H1 (cell line): ENCODE measurements at places on chromosomes 1 and 21. TPM values are rescaled to one million over a fixed set of nuclear protein-coding genes. Genes with fewer than 3 reads are reported as not detected.

Gene CDK18
- total RNA-seq = 40.9 and 44.0 TPM in 2 replicates

- peaks cover 11% of the 10 kb centered on the region; the same call in 1 of the 2 replicates for H3K4me1 ChIP-seq
- peaks cover 83% of the 10 kb centered on the region for H3K27me3 ChIP-seq
- H3K27ac ChIP-seq = no peak overlapping the region
- peak; percentile 58 for DNase-seq
Observed at GRCh38 chr1:47432071-47433036, 5.5 kb upstream of the FOXD2 start.

Gene DEPDC1
- 36.7 and 46.5 TPM in 2 replicates for total RNA-seq

GRCh38 chr1:192983349-192983980 is 75.7 kb downstream of the UCHL5 start:
- no peaks in the 10 kb centered on the region for H3K4me1 ChIP-seq
- no peaks in the 10 kb centered on the region for H3K36me3 ChIP-seq
- no peak for DNase-seq
- H3K4me3 ChIP-seq = no peak overlapping the region
- no peak overlapping the region for H3K27ac ChIP-seq

Gene DENND2D
- total RNA-seq = 0.57 and 0.58 TPM in 2 replicates

GRCh38 chr1:41890825-41891198 is 27.9 kb downstream of the HIVEP3 start:
- H3K27me3 ChIP-seq = no peaks in the 10 kb centered on the region
- DNase-seq = no peak
- no peak overlapping the region for H3K27ac ChIP-seq
- H3K36me3 ChIP-seq = no peaks in the 10 kb centered on the region
- no peak overlapping the region for H3K4me3 ChIP-seq

Gene CFAP45
- total RNA-seq = not detected in 2 replicates

DNA sequence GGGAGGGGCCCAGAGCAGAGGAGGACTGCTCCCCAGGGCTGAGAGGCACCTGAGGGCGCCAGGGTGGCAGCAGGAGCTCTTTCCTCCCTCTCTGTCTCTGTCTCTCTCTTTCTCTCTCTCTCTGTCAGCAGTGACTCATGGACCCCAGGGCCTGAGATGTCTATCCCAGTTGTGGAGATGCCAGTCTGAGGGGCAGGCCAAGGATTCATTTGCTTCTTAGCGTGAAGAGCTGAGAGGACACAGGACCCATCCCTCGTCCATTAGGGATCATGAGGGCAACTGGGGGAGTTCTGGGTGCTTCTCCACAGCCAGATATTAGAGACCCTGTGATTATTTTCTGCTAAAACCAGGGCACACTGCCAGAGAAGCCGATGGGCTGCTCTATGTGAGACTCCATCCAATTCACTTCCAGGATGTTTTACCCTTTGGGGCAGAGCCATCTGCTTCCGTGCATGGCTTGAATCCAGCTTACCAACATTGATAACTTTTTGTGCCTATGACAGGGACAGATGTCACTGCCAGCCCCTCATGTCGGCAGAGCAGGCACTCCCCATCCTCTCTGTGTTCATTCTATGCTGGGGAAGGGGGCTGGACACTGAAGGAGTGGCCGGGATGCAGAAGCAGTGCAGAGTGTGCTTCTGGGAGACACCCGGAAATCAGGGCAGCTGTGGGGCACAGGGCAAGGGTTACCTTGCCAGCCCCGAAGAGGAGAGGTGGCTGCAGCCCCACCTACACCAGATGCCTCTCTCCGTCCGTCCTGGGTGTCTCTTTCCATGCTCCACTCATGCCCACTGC is 4.1 kb upstream of the PCBP3 start:
- H3K4me3 ChIP-seq = no peak overlapping the region
- peaks cover 16% of the 10 kb centered on the region for H3K27me3 ChIP-seq
- no peaks in the 10 kb centered on the region for H3K36me3 ChIP-seq
- DNase-seq = no peak

Gene ATXN7L2
- total RNA-seq = 9.3 and 9.8 TPM in 2 replicates

- H3K36me3 ChIP-seq = no peaks in the 10 kb centered on the region
- no peak for DNase-seq
- no peak overlapping the region for H3K27ac ChIP-seq
- H3K27me3 ChIP-seq = no peaks in the 10 kb centered on the region
- H3K4me1 ChIP-seq = no peaks in the 10 kb centered on the region
- no peak overlapping the region for H3K4me3 ChIP-seq
Observed at GRCh38 chr1:24693827-24694379, 50.8 kb downstream of the SRRM1 start.

Gene ACBD6
- total RNA-seq = 52.0 and 58.0 TPM in 2 replicates

- no peaks in the 10 kb centered on the region for H3K27me3 ChIP-seq
- H3K4me1 ChIP-seq = no peaks in the 10 kb centered on the region; the same call in 1 of the 2 replicates
- no peak for DNase-seq
- H3K36me3 ChIP-seq = peaks cover 34% of the 10 kb centered on the region
- no peak overlapping the region for H3K4me3 ChIP-seq
- no peak overlapping the region for H3K27ac ChIP-seq
Observed at GRCh38 chr1:145990249-145990855, 6.0 kb downstream of the TXNIP start.

Gene LCE1C
- total RNA-seq = not detected in 2 replicates

Gene SAMD11
- 0.25 and 0.30 TPM in 2 replicates for total RNA-seq

DNA sequence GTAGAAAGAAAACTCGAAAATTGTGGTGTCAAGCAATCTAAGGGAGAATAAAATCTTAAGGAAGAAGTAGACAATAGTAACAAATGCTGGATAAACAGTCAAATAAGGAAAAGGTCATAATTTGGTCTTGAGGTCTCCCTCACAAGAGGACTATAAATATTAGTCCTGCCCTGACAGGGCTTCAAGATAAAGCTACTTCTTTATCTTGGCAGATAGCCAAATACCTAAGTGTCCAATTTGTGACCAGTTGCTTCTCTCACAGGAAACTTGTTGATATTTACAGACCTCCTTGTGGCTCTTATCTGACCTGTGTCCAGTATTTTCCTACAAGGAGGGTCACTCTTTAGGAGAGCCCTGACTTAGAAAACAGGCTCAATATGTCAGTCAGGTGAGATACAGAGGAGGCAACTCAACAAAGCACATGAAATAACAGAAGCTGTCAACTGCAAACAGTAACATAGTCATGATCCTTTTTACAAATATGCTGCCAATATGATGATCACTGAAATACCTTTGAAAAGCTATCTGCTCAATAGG is 88.8 kb downstream of the TNNI3K start:
- DNase-seq = no peak
- no peaks in the 10 kb centered on the region for H3K4me1 ChIP-seq
- no peaks in the 10 kb centered on the region for H3K27me3 ChIP-seq
- H3K36me3 ChIP-seq = no peaks in the 10 kb centered on the region

- DNase-seq = no peak
- no peak overlapping the region for H3K27ac ChIP-seq
- no peaks in the 10 kb centered on the region for H3K36me3 ChIP-seq
- H3K27me3 ChIP-seq = peaks cover 12% of the 10 kb centered on the region
- no peaks in the 10 kb centered on the region for H3K4me1 ChIP-seq
- H3K4me3 ChIP-seq = no peak overlapping the region
Observed at GRCh38 chr21:34871026-34871908, 177.8 kb downstream of the RUNX1 start.

Gene CELA2A
- total RNA-seq = not detected in 2 replicates

- no peak overlapping the region for H3K27ac ChIP-seq
- no peaks in the 10 kb centered on the region for H3K27me3 ChIP-seq
- H3K36me3 ChIP-seq = no peaks in the 10 kb centered on the region
- DNase-seq = no peak
- peaks cover 23% of the 10 kb centered on the region for H3K4me1 ChIP-seq
- H3K4me3 ChIP-seq = no peak overlapping the region
Observed at GRCh38 chr1:27599605-27600497, 4.1 kb downstream of the AHDC1 start.

Gene ANP32E
- 114 and 123 TPM in 2 replicates for total RNA-seq

Gene TGFB2
- 0.84 and 1.5 TPM in 2 replicates for total RNA-seq

- no peak overlapping the region for H3K4me3 ChIP-seq
- DNase-seq = no peak
- H3K36me3 ChIP-seq = no peaks in the 10 kb centered on the region
- no peak overlapping the region for H3K27ac ChIP-seq
- H3K4me1 ChIP-seq = peaks cover 8% of the 10 kb centered on the region; the same call in 1 of the 2 replicates
- H3K27me3 ChIP-seq = no peaks in the 10 kb centered on the region
Observed at GRCh38 chr1:8706995-8707396, 110.4 kb downstream of the RERE start.

DNA sequence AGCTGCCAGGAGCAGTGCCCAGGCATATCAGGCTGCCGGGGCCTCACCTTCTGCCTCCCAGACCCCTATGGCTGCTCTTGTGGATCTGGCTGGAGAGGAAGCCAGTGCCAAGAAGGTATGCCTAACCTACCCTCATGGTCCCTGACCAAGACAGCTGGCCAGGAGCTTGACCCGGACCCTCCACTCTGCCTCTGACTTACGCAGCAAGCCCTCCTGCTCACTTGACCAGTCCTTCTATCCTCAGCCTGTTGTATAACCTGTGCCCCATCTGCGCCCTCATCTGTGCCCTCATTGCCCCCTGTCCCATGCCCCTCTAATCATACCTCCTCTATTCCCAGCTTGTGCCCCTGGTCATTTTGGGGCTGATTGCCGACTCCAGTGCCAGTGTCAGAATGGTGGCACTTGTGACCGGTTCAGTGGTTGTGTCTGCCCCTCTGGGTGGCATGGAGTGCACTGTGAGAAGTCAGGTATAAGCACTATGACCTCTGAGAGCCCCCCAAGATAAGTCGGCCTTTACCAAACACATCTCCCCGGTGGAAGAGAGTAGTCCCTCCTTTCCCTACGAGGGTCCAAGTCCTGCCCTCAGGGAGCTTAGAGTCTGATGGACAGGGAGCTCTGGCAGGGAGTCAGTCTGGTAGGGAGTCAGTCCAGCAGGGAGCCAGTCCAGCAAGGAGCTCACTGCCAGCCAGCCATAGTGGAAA is 6.8 kb downstream of the TIE1 start:
- no peaks in the 10 kb centered on the region for H3K4me1 ChIP-seq
- no peaks in the 10 kb centered on the region for H3K36me3 ChIP-seq
- no peak overlapping the region for H3K4me3 ChIP-seq
- no peaks in the 10 kb centered on the region for H3K27me3 ChIP-seq
- DNase-seq = no peak

DNA sequence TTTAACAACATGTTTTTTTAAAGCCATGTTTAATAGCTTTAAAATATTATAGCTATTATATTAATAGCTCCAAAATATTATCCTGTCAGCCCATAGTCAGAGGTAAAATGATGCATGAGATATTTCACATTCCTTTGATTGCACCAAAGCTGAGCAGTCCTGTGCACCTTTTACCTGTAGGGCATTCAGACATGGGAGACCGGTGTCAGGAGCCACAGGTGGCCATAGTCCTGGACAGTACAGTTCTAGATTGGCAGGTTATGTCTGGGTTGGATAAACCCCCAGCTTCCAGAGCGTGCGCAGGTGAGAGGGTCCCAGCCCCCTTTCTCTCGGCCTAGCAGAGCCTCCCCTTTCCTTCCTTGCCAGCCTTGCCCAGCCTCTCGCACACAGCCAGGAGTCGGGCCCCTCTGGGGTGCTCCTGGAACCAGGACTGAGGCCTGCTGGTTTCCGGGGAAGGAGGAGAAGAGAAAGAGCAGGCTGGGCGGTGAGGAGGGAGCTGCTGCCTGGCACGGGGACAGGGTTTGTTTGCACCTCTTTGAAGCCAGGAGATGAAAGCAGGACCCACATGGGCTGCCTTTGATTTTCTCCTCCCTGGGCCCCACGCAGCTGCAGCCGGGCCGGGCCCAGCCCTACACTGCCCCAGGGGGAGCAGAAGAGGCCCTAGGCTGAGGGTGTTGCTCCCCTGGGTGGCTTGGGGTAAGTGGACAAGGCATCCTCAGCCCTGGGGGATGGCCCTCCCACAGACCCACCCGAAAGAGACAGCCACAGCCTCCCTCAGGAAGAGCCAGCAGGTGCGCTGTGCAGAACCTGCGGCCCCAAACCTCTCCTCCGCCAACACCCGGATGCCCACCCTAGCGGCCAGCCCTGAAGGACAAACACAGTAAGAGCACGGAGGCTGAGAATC is 75.2 kb upstream of the TARDBP start:
- H3K27ac ChIP-seq = no peak overlapping the region
- no peaks in the 10 kb centered on the region for H3K27me3 ChIP-seq
- DNase-seq = no peak
- H3K4me3 ChIP-seq = no peak overlapping the region

Gene UBE2J2
- 67.2 and 67.9 TPM in 2 replicates for total RNA-seq

DNA sequence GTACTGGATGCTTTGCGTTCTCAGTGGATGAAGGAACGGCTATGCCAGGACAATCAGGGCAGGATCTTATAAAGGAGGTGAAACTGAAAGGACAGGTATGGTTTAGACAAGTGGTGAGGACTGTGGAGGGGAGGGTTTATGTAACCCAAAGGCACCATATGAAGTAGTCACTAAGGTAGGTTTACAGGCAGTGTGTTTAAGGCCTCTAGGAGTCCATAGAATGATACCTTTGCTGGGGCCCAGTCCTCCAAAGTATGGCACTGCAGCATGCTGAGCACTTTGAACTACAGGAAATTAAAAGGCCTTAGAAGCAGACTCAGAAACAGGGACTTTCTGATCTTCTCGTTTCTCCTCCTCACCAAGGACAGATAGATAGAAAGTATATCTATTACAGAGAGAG is 304.7 kb upstream of the USP25 start:
- H3K4me3 ChIP-seq = no peak overlapping the region
- no peak for DNase-seq
- H3K36me3 ChIP-seq = no peaks in the 10 kb centered on the region
- no peak overlapping the region for H3K27ac ChIP-seq

Gene S1PR1
- total RNA-seq = 3.1 and 3.5 TPM in 2 replicates

- no peaks in the 10 kb centered on the region for H3K36me3 ChIP-seq
- peaks cover 8% of the 10 kb centered on the region for H3K4me1 ChIP-seq
- DNase-seq = no peak
- H3K4me3 ChIP-seq = no peak overlapping the region
Observed at GRCh38 chr1:241396747-241397681, 40.0 kb upstream of the RGS7 start.

DNA sequence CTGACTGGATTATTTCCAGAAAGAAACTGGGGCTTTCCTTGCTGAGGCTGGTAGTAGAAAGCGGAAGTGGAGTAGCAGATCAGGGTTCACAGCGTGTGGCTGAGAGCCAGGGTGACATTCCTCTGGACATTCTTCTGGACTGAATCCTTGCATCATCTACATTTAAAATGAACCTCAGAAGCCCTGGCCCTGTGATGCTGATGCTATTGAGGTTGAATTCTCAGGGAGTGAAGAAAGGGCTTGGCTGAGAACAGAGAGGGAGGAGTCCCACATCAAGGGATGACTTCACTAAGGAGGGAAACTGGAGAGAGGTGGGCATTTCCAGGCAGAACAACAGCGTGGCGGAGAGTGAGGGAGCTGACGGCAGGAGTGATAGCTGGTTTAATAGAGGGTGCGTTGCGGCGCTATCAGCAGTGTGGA is 102.3 kb upstream of the LMO4 start:
- H3K4me1 ChIP-seq = peaks cover 2% of the 10 kb centered on the region
- peak; percentile 27 for DNase-seq
- H3K27ac ChIP-seq = 0 out of 2 replicates have a peak overlapping the region, but pooled peaks have one; percentile 3
- H3K36me3 ChIP-seq = no peaks in the 10 kb centered on the region

Gene RPTN
- not detected in 2 replicates for total RNA-seq

DNA sequence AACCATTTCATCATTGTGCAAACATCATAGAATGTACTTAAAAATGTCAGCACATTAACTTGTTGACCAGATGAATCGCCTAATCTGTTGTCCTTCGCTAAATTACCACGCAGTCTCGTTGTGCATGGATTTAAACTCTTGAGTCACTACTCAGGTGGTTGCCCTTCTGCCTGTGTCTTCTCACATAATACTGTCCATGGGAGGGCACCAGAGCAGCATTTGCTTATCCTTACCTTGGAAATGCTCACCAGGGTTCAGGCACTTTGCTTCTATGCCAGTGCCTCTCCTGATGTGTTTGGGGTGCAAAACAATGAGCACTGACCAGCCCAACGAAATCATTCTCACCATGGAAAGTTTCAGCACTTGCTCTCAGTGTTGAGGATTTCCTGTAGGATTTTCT is 559.9 kb downstream of the RWDD3 start:
- H3K27ac ChIP-seq = no peak overlapping the region
- H3K27me3 ChIP-seq = no peaks in the 10 kb centered on the region
- DNase-seq = peak; percentile 50
- no peak overlapping the region for H3K4me3 ChIP-seq
- H3K36me3 ChIP-seq = no peaks in the 10 kb centered on the region; the same call in 1 of the 2 replicates
